ENCODE measurements at places on chromosomes 16 and 17.
A peak's percentile ranks its signal among the peaks of the same experiment; 100 is the strongest.

GRCh38 chr16:86899757-86900156 lies 321.4 kb downstream of the FOXL1 start:
- no peak for DNase-seq

- DNase-seq, result no peak
Measured at GRCh38 chr17:676965-677364, 37.7 kb downstream of the VPS53 start.

DNA sequence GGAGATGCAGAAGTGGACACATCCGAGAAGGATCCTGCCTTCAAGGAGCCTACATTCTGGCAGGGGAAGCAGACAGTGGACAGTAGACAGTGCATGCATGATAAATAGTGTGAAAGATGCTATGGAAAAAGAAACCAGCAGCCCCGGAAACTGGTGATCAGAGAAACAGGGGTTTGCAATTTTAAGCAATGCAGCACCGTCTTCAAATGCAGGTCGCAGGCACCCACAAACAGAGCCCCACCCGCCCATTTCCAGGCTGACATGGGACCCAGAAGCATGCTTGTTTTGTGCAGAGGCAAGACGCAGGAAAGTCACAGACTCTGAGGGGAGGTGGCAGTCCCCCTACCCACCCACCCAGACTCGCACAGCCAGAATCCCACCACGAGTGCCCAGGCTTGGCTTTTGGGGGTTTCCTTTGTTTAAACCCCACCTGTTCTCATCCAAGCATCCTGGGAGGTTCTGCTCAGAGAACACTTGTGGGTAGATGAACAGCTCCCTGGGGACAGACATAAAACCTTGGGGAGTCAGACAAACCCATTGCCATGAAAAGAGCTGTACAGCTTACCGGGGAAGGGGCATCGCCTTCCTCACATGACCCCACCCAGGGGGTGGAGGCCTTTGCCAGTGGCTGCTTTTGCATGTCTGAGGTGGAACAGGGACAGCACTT lies 114.3 kb downstream of the MGAT5B start:
- DNase-seq, result no peak

DNA sequence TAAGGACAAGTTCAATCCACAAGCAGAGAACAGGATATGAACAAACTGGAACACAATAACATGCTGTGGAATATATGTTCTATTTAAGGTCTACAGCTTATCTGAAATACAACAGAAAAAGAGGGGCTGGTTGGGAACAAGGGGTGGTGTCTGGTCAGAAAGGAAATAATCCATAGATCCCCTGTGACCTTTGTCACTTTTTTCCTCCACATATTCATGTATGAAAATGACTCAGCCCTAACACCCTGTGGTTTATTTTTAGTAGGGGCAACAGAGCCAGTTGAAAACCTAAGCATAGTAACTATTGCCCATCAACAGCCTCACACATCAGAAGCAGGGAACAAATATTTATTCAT lies 12.3 kb upstream of the SPAG9 start:
- DNase-seq, result no peak

- DNase-seq, result no peak
Measured at GRCh38 chr17:52395308-52395707, 236.8 kb upstream of the CA10 start.

DNA sequence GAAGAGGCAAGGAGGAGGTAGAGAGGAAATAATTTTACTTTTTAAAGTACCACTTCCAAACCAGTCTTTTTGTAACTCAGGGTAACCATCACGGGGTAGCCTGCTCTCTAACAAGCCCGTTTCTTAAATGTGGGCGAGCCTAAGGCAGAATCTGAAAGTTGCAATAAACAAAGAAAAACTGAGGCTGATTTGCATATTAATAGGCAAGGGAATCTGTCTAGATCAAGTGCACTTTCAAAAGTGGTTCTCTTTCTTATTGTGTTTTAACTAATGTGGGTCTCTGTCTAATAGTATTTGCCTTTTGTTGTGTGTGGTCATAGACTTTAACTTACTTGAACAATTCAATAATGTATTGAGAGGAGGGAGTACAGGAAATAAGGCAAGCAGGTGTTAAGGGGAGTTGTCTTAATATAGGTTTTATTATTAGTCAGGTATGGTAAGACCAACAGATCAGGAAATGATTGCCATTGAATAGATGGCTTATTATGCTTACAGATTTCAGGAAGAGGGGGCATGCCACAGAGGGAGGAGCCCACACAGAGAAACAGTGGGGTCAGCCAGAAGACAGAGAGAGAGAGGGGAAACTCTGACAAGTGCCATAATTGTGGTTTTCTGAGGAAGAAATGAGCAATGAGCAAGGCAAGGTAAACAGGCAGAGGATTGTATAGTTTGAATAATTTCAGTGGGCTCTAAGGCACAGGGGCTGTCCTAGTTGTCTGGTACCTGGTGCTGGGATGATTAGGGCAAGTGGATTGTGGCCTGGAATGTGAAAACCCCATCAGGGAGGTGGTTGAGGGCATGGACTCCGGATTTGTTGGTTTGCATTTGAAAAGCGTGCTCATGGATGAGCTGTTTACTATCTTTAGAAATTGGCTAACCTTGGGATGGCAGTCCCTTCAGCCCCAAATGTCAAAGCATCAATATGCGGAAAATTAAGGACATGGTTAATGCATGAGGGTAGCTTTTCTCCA lies 237.2 kb downstream of the TOX3 start:
- no peak for DNase-seq

GRCh38 chr16:71249399-71249798 lies 18.9 kb upstream of the HYDIN start:
- no peak for DNase-seq

DNA sequence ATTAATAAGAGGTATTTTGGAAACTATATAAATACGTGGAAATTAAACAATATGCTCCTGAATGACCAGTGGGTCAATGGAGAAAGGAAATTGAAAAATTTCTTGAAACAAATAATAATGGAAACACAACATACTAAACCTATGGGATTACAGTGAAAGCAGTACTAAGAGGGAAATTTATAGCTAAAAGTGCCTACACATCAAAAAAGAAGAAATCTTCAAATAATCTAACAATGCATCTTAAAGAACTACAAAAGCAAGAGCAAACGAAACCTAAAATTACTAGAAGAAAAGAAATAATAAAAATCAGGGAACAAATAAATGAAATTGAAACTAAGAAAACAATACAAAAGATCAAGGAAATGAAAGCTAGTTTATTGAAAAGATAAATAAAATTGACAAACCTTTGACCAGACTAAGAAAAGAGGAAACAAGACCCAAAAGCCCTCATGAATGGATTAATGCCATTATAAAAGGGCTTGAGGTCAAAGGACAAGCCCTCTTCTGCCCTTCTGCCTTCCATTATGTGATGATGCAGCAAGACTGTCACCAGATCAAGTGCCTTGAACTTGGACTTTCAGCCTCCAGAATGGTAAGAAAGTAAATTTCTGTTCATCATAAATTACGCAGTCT lies 43.9 kb upstream of the ALDH3A1 start:
- DNase-seq, result no peak

- no peak for DNase-seq
Measured at GRCh38 chr16:11320170-11320569, 25.1 kb upstream of the RMI2 start.

DNA sequence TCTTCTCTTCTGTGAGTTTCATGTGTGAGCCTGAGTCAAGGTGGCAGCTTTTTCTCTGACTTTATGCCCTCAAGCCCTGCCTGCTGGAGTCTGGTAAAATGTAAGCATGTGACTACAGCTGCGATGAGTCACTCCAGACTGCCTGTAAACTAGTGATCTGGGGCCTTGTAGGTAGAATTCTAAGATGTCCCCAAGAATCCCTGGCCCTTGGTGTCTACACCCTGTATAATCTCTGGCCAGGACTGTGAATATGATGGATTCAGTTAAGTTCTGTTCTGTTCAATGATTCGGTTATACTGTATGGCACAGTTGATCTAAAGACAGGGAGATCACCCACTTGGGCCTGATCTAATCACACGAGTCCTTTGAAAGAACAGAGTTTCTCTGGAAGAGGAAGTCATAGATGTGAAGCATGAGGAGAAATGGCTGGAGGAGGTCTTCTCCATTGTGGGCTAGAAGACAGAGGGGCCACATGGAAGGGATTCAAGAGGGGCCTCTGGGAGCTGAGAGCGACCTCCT lies 29.8 kb downstream of the PRSS54 start:
- no peak for DNase-seq

DNA sequence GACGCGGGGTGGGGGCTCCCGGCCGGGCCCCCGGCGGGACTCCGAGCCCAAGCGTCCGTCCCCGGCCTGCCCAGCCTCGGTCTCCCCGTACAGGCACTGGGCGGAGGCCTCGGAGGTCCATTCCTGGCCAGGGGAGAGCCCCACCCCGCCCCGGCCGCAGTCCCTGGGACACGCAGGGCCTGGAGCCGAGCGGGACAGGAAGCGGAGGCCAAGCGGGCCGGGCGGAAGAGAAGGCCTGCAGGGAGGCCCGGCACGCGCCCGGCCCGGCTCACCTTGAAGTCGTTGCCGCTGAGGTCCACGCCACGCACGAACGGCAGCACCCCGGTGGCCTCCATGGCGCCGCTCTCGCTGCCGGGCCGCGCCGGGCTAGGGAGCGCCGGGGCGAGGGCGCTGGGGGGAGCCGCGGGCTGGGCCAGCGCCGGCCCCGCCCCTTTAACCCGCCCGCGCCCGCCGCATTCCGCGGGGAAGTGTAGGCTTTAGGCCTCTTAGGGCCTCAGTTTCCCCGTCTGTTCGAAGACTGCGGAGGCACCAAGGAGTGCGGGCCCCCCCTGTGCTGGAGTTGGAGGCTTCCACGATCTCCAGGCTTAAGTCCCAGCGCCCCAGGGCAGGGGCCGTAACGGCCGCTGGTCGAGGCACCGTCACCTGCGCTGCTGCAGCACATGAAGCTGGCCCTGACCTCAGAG lies at the start of gene FLII:
TSS of gene FLII (minus strand) at position 383 of the 683 bp plus-strand sequence. CDS start at position 335, 48 bp downstream.
- DNase-seq, result peak; percentile 77

DNA sequence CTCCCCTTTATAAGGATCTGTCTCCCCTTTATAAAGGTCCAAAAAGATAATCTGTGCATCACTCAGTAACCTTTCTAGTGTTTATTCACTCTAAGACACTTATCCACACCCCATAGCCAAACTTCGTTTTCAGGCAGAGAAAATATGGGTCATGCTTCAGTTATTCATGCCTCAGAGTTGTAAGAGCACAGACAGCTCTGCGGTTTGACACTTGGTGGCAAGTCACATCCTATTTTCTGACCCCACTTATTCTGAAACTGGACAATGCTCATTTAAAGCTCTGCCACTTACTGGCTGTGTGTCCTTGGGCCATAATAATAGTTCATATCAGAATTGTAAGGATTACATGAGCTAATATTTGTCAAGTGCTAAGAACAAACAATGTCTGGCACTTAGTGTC lies 2.0 kb upstream of the KRTAP2-1 start:
- peak; percentile 67 for DNase-seq

GRCh38 chr17:36017799-36018198 lies at the start of gene CCL23:
CCL23 (minus strand) TSS chr17:36017972; CDS start chr17:36017897, 75 bp downstream.
- no peak for DNase-seq

DNA sequence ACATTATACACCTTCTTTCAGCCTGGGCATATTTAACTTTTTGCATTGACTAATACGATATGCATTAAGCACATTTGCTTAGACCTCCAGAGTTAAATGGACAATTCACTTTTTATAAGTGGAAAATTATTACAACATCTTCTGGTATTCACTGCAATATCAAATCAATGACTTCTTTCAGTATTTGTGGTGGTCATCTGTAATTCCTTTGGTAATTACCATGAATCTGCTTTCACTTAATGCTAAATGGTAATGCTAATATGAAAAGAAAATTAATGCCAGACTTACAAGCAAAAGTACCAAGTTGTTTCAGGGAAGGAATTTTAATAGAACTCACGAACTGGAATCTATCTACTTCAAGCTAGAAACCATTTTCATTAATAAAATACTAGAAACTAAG lies 6.4 kb downstream of the GPATCH8 start:
- DNase-seq, result no peak

- no peak for DNase-seq
Measured at GRCh38 chr17:44071772-44072171, 1.2 kb downstream of the G6PC3 start.

GRCh38 chr16:84226026-84226425 lies 13.8 kb downstream of the KCNG4 start:
- no peak for DNase-seq

DNA sequence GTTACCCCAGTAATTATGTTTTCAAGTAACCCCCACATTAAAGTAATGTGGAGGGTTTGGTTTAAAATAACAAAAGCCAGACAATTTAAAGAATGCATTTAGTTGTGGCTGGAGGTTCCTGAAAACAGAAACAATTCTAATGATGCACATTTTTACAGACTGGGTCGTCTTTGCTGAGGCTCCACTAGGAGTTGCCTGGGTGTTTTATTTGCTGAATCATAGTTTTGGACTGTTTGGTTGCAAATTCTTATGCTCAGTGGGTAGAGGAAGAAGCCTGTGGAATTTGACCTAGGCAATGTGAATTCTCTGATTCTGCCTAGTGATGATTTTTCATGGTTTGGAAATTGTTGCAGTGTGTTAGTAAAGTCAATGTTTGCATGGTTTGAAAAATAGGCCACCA lies 16.3 kb downstream of the SHISA9 start:
- no peak for DNase-seq

GRCh38 chr16:87448866-87449265 lies 44.0 kb downstream of the ZCCHC14 start:
- no peak for DNase-seq

DNA sequence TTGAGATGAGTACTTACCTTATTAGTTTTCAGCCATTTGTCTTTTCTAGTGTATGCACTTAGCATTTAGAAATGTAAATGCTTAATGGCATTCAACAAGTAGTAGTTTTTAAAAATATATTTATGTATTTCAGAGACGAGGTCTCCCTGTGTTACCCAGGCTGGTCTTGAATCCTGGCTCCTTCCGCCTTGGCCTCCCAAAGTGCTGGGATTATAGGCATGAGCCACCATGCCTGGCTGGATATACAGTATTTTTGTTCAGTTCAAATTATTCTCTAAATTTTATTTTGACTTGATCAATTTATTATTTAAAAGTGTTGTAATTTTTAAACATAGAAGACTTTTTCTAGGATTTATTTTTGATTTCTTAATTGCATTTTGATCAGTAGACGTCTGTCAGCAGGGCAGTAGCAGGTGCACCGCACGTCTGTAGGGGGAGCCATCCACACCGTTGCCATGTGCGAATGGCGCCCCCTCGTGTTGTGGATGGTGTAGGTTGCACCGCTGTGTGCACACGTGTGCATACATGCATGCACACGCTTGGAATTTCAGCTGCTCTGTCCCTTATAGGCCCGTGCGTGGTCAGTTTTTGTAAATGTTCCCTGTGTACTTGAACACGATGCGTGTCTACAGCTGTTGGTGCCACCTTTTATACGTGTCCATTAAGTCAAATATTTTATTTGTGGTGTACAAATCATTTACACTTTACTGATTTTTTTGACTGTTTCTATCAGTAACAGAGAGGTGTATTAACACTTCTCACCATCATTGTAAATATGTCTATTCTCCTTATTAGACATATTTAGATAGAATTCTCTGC lies 30.6 kb downstream of the RPTOR start:
- DNase-seq, result peak; percentile 71

Data from SW 1271 (cell line).